NK-92 treated with Interleukin-12 subunit alpha and Interleukin-12 subunit beta, amount 100 ng/mL, for 24 hours (cell line): ENCODE measurements at places on chromosomes 3 and 15.
A peak's percentile ranks its signal among the peaks of the same experiment; 100 is the strongest.

DNA sequence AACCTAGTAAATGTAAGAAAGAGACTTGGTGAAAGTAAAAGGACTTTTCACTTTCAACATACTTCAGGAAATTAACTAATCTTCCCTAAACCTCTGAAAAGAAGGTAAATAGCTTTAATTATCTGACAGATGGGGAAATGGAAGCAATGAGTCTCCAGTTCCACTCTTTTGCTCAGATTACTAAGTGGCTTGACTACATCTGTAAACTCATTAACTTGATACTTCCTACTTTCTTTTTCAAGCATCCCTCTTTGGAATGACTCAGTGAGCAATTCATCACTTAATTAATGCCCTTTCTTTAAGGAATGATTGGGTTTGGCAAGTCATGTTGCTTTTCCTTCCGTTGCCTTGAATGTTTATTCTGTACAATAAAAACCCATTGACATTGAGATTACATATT is 234.2 kb downstream of the GRM7 start:
- no peak for DNase-seq

DNA sequence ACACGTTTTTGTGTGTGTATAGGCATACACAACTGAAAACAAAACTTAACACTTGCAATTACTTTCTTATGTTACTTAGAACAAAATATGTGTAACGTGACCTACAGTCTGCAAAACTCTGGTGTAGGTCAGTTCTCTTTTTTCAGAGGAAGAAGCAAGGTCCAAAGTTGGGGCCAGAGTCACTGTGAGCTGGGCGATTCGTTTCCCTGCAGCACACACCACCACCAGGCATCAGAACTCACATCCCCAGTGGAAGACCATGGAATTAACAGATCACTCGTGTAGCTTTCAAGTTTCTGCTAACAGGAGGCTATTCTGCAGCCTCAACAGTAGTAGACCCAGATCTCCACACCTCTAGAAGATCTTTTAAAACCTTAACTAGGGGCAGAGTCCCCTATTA is 25.8 kb downstream of the ANP32A start:
- DNase-seq = no peak

DNA sequence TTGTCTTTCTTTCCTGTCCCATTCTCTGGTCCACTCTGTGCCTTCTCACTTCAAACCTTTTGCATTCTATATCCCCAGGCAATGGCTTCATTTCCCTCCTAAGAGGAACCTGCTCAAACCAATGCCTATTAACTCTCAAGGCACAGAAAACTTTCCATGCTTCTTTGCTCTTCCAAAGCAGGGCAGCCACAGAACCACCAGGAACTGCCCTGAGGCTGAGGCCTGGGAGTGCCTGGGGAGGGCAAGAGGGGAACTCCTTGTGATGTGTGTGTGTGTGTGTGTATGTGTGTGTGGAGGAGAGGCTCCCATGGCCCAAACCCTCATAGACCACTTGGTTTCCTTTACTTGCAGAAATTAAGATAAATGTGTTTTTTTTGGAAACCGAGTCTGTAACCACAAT is 14.1 kb upstream of the PGPEP1L start:
- DNase-seq = no peak

DNA sequence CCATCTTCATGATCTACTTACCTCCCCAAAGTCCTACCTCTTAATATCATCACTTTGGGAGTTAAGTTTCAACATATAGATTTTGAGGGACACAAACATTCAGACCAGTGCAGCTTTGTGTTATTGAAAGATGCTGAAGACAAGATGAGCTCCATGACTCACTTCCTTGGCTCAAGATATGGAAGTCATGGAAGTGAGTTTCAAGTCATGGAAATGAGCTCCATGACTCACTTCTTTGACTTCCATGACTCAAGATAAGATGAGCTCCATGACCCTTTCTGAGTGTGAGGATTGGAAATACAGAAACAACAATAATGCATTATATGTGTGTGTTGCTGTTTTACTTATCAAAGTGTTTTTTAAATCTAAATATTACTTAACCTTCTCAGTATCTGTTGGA is 170.2 kb upstream of the TPRG1 start:
- DNase-seq = no peak

- no peak for DNase-seq
Measured at GRCh38 chr3:56309465-56309864, 158.8 kb downstream of the ERC2 start.

DNA sequence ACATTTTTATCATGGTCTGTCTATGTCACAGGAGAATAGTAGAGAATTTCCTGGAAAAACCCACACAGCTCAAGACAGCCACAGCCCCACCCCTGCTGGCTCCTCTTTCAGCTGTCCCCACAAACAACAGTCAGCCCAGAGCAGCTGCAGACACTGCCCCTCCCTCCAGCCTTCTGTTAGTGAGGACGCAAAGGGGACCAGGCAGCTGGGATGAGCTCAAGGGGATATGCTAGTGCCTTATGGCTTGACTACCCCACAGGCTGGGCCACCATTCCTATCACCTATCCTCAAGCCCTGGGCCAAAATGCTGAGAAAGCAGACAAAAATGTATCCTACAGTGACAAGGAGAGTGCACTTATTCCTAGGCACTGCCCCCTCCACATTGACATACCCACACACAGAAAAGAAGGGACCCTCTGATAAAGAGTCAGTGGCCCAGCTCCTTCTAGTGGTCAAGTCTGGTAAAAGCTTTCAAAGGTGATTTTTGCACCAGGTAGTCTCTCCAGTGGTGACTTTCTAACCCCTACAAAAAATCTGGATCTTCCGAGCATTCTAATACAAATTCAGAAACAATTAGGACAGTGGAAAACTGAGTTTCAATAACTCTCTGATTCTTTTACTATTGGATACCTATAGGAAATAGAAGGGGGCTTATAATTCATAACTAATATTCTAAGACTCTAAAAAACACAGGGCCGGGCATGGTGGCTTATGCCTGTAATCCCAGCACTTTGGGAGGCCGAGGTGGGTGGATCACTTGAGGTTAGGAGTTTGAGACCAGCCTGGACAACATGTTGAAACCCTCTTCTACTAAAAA is 3.0 kb upstream of the MAP1A start:
- DNase-seq = no peak

- DNase-seq = no peak
Measured at GRCh38 chr15:66621491-66622467, 56.0 kb upstream of the LCTL start.

GRCh38 chr3:100708644-100708988 is 678 bp upstream of the TFG start:
- no peak for DNase-seq

GRCh38 chr3:55755516-55756205 is 268.6 kb upstream of the WNT5A start:
- DNase-seq = no peak

- DNase-seq = no peak
Measured at GRCh38 chr15:101250341-101250831, 1.5 kb downstream of the CHSY1 start.

GRCh38 chr15:59166166-59166565 is 40.5 kb upstream of the LDHAL6B start:
- DNase-seq = no peak

DNA sequence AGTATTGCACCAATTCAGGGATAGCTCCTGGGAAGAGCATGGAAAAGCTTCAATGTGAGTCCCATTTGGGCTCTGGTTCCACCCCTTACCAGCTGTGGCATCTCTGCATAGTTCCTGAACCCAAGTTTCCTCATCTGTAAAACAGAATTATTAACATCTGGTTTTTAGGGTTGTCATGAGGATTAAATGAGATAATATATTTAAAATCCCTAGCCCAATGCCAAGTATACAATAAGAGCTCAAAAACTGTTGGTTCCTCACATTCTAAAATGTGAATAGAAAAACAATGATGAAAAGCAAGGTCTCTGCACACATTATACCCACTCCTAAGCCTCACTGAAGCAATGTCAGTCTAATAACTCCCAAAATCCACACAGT is 237.3 kb upstream of the WNT5A start:
- DNase-seq = no peak

GRCh38 chr3:181717549-181718171 is 5.9 kb downstream of the SOX2 start:
- no peak for DNase-seq

DNA sequence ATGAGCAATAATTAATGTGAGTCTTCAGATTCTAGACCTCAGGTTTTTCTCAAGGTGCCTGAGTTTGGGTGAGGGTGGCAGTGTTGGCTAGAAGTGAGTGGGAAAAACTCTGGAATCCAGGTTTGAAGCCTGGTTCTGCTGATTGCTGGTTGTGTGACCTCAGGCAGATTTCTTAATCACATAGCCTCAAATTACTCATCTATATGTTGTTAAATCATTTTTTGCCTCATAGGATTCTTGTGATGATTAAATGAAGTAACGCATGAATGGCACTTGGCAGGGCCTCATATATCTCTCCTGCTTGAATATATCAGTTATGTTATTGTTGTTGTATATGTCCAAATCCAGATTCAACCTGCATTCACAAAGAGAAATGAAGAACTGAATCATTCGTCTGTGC is 60.5 kb downstream of the NR2F2 start:
- DNase-seq = no peak

- DNase-seq = peak; percentile 59
Measured at GRCh38 chr15:85689729-85690128, 105.0 kb downstream of the KLHL25 start.

DNA sequence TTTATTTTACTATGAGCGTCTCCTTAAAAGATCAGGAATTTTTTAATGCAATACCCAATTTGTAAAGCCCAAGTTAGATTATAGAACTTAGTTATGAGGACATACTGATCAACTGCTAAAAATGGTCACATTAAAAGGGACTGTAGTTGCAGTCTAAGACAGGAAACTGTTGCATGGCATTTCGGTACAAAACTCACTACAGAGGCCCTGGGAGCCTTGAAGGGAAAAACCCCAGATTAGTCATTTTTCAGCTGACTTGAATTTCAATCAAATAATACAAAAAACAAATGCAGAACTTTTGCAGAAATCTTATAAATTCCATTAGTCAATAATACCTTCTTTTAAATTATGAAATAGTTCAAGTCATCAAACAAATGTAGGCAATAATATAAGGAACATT is 6.9 kb upstream of the PTX3 start:
- DNase-seq = peak; percentile 1

GRCh38 chr3:109825971-109826810 is 488.8 kb upstream of the DPPA4 start:
- DNase-seq = no peak
